LNCaP clone FGC (cell line): ENCODE measurements at places on chromosomes 7 and 10.

DNA sequence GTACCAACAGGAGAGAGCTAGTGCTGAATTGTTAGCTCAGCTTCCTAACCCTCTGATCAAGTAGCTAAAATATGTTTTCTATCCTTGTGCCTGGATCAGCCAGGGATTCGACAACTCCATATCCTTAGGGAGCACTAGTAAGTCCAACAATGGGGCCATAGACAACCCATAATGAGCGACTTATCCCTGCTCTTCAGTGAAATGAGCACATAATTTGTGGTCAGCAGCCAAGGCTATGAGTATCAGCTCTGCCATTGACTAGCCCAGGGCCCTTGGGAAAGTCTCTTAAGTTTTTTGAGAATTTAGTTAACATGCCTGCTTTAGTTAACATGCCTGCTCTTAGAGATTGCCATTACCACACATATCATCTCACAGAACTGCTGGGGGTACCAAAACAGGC is 39.3 kb downstream of the COL1A2 start:
- no peak for DNase-seq

DNA sequence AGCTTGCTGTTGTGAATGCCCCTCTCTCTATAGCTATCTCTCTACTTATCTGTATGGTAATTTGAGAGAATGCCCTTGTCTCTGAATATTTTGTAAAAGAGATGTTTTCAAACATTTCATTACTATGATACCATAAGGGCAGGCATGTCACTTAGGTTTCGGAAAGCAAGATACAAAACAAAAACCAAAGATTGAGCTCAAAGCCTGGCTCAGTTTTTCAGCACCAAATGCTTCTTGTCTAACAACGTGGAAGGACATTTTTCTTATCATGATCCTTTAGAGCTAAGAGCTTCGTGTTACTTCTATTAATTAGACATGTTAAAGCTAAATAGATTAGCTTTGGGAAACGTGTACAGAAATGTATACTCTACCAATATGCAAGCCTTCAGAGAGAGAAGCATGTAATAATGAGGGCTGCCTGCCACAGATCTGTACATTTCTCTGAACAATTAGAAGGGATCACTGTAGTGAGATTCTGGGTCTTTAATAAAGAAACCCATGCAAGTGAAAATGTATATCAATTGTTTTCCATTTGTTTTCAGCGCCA is 148.9 kb downstream of the ARID5B start:
- DNase-seq = no peak

- no peak for DNase-seq
Measured at GRCh38 chr10:84530724-84531325, 202.4 kb downstream of the CCSER2 start.

GRCh38 chr7:158796667-158797066 is 32.6 kb downstream of the ESYT2 start:
- DNase-seq = no peak

DNA sequence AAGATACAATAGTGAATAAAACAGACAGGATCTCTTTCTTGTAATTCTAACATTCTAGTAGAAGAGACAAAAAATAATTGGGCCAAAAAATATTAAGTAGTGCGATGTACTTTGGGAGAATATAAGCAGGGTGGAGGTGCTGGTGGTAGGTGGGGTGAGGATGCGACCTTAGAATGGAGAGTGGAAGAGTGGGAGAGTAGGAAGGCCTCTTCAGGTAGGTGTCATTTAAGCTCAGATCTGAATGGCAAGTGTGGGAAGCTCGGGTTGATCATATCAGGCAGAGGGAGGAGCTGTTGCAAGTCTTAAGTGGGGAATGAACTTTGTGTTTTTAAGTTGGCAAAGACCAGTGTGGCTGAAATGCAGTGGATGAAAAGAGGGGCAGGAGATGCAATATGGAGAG is 3.8 kb upstream of the IFRD1 start:
- no peak for DNase-seq
